ENCODE measurements at places on chromosomes 6 and 20.

- peak; percentile 15 for DNase-seq
Measured at GRCh38 chr6:169805242-169805838, 53.9 kb downstream of the ERMARD start.

GRCh38 chr6:42690151-42690702 is 32.2 kb downstream of the PRPH2 start:
- DNase-seq, result no peak

DNA sequence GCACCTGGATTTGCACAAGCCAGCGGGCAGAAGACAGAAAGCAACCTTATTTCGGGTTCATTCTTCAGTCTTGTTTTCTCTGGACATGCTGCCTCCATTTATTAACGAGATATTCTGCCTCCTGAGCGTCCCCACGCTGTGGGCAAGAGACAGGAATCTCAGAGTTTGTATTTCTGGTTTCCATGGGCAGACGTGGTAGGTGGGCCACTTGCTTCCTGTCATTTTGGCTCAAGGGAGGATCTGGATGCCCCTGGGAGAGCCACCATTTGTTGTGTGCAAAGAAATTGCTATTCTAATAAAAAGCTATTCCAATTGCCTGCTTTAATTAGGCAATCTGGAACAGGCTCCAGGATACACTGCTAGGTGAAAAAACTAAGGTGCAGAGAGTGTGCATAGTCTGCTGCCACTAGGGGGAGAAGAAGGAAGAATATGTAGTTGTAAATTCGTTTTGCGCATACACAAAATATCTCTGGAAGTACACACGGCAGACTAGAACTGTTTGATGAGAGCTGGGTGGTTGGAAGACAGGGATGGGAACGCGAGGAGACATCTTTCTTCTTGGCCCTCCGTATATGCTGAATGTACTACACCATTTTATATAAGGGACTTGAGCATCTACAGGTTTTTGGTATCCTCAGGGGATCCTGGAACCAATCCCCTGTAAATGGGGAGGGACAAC is 30.1 kb upstream of the SLC16A10 start:
- peak; percentile 39 for DNase-seq

DNA sequence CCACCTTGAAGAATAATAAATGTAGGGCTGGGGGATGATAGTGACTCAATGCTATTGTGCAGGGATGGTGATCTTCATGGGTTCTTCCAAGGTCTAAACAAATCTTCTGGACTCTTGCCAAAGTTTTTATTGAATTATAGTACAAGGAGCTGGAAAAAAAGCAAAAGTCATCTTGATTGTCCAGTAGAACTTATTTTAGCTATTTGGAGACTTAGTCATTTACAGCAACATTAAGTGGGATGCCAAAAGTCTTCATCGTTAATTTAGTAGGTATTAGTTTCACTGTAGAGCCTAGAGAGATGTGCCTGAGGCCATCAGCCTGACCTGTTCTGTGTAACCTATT is 212.9 kb upstream of the TBX18 start:
- no peak for DNase-seq

DNA sequence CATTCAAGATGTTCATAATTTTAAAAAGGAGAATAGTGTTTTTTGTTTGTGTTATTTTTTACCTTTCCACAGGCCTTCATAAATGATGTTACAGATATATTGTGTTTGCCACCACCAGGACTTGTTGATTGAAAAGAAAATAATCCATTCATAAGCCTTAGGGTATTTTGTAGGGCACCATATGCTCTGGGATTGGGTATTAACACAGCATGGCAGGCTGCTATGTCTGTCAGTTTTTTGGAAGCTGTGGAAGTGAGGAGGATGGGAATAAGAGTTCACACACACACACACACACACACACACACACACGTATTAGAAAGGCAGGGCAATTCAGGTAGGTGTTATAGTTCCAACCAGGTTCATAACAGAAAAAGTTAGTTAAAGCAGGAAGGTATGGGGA is 237.9 kb downstream of the HDGFL1 start:
- DNase-seq, result no peak

- no peak for DNase-seq
Measured at GRCh38 chr20:24773751-24774201, 175.3 kb upstream of the CST7 start.

DNA sequence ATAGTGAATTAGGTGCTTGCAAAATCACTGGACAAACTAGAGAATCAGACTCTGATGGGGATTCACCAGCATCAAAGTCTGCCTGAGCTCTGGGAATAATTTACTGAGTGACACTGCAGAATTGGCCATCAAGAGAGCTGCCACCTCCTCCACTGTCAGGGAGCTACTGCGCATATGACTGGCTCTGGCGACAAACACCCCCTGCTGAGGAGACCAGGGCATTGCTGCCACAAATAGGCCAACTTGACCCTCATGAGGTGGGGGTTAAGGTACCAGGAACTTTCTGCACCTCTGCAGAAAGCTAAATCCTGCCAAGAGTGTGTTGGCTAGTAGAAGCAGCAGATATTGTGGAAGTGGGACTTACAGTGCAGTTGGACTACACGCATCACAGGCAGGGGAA is 88.0 kb downstream of the CDS2 start:
- no peak for DNase-seq

DNA sequence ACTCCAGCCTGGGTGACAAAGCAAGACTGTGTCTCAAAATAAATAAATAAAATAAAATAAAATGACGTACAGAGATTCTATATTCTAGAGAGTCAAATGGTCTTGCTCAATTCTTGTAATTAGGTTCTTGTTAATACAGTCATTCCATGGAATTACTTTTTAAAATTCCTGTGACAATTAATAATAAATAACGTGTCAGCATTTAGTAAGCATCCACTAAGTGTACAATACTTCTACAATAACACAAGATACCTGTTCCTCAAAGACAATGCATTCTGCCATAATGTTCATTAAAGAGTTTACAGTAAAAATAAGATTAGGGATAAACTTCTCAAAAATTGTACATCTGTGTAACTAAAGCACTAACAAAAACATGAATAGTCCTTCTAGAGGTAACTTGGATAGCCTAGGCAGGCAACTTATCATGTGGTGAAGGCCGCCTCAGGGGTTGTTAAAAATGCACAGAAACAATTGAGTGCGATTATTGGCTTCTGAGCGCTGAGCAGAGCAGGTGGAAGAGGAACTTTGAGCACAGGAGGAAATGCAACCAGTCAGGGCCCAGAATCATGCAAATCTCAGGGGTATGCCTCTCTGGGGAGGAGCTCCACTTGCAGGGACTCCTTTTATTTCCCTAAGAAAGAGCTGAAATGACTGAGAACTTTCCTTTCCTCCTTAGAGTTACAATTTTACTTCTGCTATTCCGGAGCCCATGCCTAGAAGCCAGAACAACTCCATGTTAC is 37.1 kb downstream of the QRSL1 start:
- no peak for DNase-seq

DNA sequence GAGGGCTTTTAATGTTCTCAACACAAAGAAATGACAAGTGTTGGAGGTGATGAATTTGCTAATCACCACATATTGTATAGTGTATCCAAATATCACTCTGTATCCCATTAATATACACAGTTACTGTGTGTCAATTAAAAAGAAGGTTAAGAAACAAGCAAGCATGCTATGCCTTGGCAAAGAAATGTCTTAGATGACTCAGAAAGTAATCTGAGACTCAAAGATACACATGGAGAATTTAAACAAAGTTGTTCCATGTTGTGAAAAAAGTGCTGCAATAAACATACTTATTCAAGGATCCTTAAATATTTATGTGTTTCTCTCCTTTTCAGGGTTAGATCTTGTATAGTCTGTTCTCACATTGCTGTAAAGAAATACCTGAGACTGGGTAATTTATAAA is 300.9 kb downstream of the DHX35 start:
- DNase-seq, result no peak

DNA sequence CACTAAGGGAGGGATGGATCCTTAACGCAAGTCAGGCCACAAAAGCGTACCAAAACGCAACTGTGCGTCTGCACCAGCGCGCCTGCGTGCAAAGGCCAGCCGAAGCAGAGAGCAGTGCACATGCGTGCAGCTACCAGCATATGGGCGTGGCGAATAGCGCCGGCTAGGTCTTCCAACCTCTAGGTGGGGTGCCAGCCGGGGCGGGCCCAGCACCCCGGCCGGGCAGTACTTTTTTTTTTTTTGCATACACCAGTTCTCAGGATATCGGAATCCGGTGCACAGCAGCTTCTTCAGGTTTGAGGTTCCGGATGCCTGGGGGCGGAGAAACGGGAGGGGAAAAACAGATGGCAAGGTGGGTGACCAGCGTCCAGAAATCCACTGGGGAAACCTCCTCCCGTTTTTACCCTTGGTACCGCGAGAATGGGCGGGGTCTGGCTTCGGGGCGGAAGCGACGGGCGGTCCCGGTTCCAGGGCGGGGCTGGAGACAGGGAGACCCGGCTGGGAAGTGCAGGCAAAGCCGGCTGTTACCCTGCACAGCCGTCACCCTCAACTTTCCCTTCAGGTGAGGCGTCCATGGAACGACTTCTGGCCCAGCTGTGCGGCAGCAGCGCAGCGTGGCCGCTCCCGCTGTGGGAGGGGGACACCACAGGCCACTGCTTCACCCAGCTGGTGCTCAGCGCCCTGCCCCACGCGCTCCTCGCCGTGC is at the start of gene ABCC10:
Gene ABCC10, plus strand, starts transcription at position 136 of the 706 bp plus-strand sequence. Its CDS starts 438 bp downstream, at position 574.
- DNase-seq, result peak; percentile 96

- DNase-seq, result no peak
Measured at GRCh38 chr20:55273149-55273548, 732.2 kb downstream of the CBLN4 start.

- DNase-seq, result no peak
Measured at GRCh38 chr6:112113431-112113830, 26.0 kb downstream of the FAM229B start.

DNA sequence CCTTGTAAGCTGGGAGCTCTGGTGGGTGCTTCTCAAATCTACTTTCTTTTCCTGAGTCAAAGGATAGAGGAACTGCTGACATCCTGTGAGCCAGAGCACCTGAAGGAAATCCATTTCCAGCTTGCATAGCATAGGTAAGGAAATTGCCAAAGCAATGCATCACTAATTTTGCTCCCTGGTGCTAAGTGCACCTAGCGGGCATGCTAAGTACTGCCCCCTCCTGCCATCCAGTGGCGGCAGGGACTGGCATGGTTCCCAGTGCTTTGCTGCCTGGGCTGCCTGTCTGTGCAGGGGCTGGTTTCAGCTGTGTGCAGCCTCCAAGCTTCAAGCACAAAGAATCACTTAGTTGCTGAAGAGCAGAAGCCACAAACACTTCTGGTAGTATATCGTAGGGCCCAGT is 63.9 kb downstream of the FARS2 start:
- no peak for DNase-seq

DNA sequence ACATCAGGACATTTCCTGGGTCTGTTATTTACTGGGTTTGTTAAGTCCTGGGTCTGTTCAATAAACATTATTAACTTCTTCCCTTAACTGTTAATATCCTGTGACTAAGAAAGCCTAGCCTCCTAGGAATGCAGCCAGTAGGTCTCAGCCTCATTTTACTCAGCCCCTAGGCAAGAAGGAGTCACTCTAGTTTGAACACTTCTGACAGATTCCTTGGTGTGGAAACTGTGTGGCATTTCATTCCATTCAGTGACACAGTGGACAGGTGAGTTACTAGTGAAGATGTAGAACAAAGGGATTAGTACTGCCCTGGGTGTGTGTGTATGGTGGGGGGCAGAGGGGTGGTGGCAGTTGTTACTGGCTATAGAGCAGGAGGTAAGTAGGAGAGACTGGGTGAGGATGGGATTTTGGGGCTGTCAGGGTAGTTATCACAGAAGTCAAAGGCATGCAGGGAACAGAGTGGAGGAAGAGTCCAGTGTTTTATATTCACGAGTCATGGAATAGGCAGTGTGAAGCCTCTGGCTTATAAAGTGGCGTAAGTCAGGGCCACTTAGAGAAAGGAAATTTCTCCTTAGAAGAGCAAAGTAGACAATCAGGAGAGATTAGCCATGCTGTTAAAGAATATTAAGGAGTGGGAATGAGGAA is 28.4 kb downstream of the RNF182 start:
- DNase-seq, result no peak

DNA sequence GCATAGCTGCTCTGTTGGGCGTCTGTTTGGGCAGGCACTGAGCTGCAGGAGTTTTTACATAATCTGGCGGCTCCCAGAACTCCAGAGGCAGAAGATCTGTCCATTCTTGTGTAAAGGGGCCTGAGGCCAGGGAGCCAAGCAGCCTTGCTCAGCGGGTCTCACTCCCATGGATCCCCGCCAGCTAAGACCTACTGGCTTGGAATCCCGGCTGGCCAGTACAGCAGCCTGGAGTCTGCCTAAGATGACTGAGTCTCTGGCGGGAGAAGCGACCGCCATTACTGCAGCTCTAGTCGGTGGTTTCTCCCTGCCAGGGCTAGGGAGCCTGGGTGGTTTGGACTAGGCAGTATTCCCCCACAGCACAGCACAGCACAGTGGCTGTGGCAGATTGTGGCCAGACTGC is 268.4 kb upstream of the SYNCRIP start:
- DNase-seq, result no peak

DNA sequence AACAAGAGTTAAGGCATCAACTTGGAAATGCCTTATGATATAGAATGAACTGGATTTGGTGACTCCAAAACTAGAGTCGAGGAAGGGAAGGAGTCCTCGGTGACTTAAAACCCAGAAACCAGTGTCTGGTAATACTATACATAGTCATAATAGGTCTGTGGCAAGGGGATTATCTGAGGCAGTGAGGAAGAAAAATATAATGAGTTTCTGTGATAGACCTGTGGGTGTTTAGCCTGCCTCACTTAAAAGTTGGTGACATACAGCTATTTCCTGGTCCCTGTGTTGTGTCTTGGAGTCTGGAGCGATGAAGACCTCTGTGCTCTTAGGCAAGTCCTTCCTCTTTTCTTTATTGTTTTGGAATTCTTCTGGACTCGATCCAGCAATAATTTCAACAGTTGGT is 5.1 kb upstream of the MYO6 start:
- DNase-seq, result no peak

- no peak for DNase-seq
Measured at GRCh38 chr20:63402860-63403220, 41.7 kb upstream of the CHRNA4 start.

DNA sequence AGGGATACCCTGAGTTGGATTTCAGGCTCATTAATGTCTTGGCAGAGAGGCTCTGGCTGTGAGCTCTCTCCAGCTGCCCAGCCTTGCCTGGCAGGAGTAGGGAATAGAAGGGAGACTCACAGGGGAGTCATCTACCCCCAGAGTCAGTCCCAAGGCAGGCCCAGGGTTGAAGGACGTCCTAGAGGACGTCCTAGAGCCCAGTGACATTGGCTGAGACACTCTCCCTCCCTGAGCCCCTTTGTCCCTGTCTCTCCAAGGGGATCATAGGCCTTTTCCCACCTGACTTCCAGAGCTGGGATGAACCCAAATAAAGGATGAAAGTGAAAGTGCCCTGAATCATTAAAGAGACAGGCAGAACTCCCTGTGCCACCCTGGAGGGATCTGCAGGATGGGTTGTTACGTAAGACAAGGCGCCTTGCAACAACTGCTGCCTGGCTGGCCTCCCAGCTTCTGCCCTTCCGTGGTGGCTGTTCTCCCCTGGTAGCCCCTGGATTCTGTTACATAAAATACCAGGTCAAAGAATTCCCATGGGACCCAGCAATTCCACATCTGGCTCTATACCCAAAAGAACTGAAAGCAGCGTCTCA is 53.6 kb upstream of the SIRPA start:
- no peak for DNase-seq

DNA sequence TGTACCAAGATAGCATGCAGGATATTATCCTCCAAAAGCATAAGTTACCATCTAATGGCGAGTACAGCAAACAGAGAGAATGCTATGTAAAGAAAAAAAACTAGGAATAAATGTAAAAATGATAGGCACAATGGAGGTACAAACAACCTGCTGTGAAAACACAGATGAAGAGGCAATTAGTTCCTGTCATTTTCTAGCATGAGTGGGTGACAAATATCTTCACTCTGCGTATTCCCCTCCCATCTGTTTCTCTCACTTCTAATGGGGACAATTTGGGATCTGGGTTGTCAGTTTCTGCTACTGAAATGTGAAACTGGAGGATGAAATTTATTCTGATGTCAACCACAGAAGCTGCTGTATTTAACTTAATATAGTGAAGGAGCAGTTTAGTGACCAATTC is 11.7 kb upstream of the PTPRK start:
- no peak for DNase-seq
